ENCODE measurements at places on chromosomes 7 and 10.

GRCh38 chr10:60737242-60737641, 41.0 kb upstream of the CDK1 start:
- DNase-seq: no peak

GRCh38 chr10:27614776-27615175, 110.7 kb downstream of the RAB18 start:
- no peak for DNase-seq

- DNase-seq: no peak
Observed at GRCh38 chr10:102927311-102928010, 9.4 kb downstream of the CNNM2 start.

DNA sequence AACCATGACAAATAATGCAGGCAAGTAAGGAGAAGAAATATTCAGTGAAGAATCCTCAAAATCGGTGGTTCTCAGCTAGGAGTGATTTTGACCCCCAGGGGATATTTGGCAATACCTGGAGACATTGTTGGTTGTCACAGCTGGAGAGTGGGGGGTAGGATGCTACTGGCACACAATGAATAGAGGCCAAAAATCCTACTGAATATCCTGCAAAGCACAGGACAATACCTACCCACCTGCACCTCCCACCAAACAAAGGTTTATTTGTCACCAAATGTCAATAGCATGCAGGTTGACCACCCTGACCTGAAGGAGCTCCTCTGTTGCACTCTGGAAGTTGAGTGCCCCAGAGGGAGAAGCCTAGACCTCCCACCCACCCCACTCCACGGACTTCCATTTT, 1028.6 kb downstream of the CNTNAP2 start:
- DNase-seq: no peak

- DNase-seq: no peak
Observed at GRCh38 chr7:106757846-106758245, 96.9 kb upstream of the CCDC71L start.

DNA sequence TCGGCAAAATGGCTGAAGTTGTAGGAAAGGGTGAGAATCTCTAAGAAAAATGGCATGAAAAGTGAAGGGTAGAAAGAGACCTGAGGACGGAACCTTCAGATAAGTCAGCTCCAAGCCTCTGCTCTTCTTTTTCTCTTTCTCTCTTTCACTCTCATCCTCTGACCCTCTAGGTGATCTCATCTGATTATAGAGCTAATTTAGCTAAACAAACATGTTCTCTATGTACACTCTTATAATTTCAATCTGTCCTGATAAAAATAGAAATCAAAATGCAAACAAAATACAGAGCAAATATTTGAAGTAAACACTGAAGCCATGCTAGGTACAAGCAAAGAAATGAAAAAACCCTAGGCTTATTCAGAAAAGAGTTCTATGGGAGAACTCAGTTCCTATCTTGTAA, 14.4 kb upstream of the CUBN start:
- no peak for DNase-seq

GRCh38 chr7:141313896-141314295, 237.3 kb upstream of the AGK start:
- no peak for DNase-seq

GRCh38 chr10:124074501-124075109, 18.8 kb downstream of the CHST15 start:
- DNase-seq: no peak

DNA sequence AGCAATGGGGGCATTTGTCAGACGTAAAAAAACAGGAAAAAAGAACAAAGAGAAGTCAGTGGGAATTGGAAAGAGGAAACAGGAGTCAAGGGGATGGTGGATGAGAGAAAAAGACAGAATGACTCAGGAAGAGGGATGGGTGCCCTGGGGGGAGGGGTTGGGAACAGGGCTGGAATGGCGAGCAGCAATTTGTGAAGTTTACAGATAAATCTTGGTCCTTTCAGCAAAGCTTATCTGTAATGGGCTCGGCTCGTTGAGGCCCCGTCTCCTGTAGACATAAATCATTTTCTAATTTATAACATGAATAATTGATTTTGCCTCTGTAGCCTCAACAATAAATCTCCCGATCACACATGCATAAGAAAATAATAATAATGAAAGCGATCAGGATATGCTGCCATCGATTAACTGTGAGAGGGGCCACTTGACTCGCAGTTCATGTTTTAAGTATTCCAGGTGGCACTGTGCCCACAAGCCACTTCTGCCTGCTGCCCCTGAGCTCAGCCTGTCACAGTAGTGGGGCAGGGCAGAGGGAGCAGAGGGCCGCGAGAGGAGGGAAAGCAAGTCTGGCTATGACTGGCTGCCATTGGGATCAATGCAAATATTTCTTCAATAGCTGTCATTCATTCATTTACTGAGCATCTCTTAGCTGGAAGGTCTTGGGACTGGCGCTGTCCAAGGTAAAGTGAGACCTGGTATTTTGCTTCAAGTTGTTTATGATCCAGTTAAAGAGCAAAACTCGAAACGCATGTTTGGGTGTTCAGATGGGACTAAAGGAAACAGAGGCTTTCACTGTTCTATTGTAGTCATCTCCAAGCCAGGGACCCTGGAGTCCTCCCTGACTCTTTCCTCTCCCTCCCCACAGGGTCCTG, 47.4 kb upstream of the R3HCC1L start:
- peak; percentile 43 for DNase-seq

- DNase-seq: no peak
Observed at GRCh38 chr10:46236941-46237681, 49.7 kb upstream of the ANTXRL start.

DNA sequence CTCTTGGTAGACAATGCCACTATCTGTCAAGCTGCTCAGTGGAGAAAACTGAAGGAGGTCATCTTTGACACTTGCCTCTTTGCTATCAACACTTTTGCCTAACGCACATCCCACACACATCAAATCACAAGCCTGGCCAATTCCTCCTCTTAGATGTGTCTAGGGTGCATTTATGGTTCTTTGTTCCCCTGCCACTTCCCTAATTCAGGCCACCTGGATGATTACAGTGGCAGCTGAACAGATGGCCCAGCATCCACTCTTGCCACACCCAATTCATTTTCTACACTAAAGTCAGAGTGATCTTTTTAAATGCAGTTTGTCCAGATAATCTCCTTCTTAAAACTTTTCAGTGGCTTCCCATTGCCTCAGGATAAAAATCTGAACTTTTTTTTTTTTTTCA, 58.6 kb downstream of the LAMB4 start:
- DNase-seq: no peak

DNA sequence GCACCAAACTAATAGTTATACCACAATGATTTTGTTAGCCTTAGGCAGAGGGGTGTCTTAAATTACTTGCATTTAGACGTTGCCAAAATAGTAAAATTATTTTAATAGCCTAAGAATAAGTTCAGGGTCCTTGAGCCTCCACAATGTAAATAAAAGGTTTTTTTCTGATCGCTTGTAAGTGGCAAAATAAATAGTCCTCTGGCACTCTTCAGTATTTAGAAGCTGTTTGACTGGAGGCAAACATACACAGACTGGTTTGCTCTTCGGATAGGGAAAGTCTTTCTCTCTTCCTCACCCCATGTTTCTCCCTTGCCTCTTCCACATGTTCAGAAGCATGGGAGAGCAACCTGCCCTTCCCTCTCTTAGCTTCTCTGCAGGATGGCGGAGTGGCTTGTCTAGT, 49.5 kb upstream of the FAM180A start:
- DNase-seq: no peak

All from cardiac muscle cell (in vitro differentiated cells and primary cell).